Smooth muscle cell of the pulmonary artery (primary cell): ENCODE measurements at places on chromosomes 11 and 22. TPM values are rescaled to one million over a fixed set of nuclear protein-coding genes. Genes with fewer than 3 reads are reported as not detected.

Gene PDGFB
- 0.33 and 0.40 TPM in 2 replicates for total RNA-seq

Gene PLAAT4
- total RNA-seq = 5.1 and 9.1 TPM in 2 replicates

Gene MFNG
- 0.07 and 0.30 TPM in 2 replicates for total RNA-seq

Gene OR8A1
- not detected in 2 replicates for total RNA-seq

Gene HTATIP2
- total RNA-seq = 36.2 and 44.8 TPM in 2 replicates

Gene MLC1
- total RNA-seq = 0.43 and 3.6 TPM in 2 replicates
